ENCODE measurements at places on chromosomes 7 and 10.

DNA sequence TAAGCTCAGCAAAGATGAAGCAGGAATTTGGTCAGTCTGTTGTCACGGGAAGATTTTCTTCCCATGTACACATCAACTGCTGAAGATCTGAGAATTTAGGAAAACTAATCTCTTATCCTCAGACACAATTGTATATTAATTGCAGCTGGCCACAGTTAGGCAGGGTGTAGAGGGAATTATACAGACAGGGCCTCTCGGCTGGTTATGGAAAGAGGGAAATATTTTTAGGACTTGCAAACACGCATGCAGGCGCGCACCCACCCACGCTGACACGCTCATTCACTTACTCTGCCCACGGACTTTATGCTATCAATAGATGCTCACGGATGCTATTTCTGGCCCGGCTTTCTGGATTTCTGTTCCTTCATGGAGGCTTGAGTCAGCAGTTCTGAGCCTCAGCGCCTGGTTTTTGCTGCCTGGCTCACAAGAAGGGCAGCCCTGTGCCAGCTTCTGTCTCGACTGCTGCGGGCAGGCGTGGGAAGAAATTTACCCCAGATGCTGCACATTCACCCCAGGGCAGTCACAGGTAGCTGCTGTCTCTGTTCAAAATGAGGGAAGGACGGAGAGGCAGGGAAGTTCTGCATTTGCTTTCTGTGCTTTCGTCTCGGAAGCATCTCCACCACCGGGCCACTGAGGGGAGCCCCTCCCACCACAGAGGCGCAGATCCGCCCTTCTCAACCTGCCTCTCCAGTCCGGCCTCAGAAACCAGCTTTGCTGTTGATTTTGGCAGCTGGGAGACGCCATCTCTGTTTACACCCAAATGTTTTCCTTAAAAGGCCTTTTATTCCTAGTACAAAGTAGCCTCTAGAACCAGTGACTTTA is 116.3 kb upstream of the BTBD16 start:
- peak; percentile 37 for DNase-seq

DNA sequence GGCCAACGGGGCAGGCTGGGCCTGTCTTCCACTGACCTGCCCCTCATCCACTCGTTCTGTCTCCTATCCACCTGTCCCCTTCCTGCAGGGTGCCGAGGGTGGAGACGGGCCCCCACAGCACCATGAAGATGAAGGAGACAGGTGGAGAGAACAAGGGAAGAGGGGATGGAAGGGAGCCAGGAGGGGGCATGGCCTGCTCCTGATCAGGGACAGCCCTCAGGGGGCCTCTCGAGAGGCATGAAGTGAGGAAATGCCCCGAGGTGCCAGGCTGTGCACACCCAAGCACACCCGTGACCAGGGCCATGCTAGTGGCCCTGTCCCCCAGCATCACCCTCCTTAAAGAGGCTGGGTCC is 111.2 kb downstream of the ZMIZ1 start:
- no peak for DNase-seq

DNA sequence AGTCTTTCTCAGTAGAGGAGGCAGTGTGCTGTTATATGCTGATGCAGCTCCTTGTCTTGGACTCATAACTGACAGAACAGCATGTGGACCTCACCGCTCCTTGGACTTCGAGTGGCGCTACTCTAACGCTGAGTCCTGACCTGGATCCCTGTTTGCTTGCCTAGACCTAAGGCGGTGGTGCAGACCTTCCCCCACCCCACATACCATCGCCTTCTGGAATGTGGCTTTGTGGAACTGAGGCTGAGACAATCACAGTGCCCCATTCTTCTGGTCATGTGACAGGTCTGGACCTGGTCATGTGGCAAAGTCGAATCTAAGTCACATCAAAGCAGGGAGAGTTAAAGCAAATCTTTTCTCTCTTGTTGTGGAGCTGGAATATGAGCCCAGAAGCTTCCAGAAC is 190.7 kb upstream of the MKI67 start:
- no peak for DNase-seq

- DNase-seq, result no peak
These were observed 16.0 kb downstream of the IL2RA start for GRCh38 chr10:6045878-6046772.

- no peak for DNase-seq
These were observed 11.2 kb downstream of the ZCCHC24 start for GRCh38 chr10:79434223-79434687.

GRCh38 chr7:156527458-156527890 is 113.1 kb upstream of the RNF32 start:
- DNase-seq, result no peak

GRCh38 chr10:11787374-11787773 is 35.8 kb upstream of the PROSER2 start:
- DNase-seq, result no peak

GRCh38 chr7:14073988-14074387 is 84.5 kb upstream of the ETV1 start:
- DNase-seq, result no peak

GRCh38 chr7:106620676-106621075 is 40.3 kb downstream of the CCDC71L start:
- no peak for DNase-seq

DNA sequence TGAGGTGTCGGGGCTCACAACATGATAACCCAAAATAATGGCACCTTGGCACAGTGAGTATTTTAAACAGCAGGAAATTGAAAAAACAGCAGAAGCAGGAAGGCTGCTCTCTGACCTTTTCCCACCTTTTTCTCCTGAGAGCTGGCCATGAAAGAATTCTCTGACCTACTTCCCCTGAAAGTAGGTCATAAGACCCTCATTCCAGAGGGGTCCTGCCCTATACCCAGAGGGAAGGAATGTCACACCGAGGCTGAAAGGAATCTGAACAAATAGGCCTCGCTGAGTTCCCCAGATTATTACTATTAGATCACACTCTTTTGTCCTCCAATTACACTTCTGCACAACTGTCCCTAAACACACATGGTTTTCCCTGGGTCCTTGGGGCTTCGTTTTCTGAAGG is 18.8 kb downstream of the CPVL start:
- DNase-seq, result no peak

DNA sequence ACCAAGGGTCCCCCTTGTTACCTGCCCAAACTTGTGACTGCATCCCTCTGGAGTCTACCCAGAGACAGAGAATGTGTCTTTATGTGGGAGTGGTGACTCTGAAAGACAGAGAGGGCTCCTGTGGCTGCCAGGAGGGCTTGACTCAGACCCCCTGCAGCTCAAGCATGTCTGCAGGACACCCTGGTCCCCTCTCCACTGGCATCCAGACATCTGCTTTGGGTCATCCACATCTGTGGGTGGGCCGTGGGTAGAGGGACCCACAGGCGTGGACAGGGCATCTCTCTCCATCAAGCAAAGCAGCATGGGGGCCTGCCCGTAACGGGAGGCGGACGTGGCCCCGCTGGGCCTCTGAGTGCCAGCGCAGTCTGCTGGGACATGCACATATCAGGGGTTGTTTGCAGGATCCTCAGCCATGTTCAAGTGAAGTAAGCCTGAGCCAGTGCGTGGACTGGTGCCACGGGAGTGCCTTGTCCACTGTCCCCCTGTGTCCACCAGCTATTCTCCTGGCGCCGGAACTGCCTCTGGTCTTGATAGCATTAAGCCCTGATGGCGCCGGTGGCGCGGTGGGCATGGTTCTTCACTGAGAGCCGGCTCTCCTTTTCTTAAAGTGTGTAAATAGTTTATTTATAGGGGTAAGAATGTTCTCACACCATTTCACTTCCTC is 19.4 kb upstream of the SH2D4B start:
- DNase-seq, result no peak

DNA sequence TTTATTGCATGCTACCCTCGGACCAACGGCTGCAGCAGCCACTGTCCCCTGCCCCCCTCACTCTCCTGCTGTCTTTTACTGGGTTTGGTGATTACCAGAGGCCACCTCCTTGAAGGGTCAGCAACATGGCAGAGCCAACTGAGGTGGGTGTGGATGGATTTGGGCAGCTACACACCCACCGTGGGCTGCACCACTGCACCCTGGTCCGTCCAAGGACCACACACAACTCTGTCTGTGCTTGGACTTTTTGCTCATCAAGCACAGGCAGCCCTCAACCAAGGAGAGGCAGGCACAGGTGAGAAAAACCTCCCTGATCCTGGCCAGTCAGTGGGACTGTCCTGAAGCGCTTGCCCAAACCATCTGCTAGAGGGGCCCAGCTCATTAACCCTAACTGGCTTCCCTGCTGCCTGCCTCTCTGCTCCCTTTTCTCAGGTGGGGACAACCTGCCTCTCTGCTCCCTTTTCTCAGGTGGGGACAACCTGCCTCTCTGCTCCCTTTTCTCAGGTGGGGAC is 239.5 kb upstream of the PITRM1 start:
- DNase-seq, result no peak

- DNase-seq, result no peak
These were observed at the start of gene SFXN2 for GRCh38 chr10:102714621-102715455. SFXN2 (plus strand) TSS chr10:102714636; CDS start chr10:102726637, 12,001 bp downstream.

GRCh38 chr7:12715372-12716133 is 28.1 kb downstream of the ARL4A start:
- peak; percentile 58 for DNase-seq

DNA sequence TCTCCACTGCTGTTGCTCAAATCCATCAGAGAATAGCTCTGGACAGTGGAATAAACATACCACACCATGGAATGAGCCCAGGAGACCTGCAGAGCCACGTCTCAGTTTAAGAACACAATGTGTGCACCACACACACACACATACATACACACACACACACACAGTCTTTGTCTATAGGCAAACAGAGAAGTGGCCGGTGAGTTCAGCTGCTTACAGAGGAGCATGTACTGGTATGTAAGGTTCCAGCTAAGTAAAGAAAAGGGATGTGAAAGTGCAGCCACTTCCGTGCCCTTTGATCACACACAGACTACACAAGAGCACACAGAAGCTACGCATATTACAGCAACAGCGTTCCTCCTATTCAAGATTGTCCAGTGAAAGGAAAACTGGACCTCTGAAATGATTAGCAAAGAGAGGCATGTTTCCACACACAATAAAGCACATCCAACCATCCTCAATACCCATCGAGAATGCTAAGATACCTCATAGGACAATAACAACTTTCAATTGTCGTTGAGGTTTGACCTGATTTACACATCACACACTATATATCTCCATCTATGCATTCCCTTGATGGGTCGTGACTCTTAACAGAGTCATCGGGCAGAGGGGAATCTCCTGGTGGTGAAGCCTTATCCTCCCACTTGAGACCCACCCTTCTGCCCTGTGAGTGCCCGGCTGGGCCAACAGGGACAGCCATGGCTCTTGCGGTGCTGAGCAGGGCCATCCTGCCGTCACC is 23.6 kb downstream of the SLC35B4 start:
- DNase-seq, result no peak

DNA sequence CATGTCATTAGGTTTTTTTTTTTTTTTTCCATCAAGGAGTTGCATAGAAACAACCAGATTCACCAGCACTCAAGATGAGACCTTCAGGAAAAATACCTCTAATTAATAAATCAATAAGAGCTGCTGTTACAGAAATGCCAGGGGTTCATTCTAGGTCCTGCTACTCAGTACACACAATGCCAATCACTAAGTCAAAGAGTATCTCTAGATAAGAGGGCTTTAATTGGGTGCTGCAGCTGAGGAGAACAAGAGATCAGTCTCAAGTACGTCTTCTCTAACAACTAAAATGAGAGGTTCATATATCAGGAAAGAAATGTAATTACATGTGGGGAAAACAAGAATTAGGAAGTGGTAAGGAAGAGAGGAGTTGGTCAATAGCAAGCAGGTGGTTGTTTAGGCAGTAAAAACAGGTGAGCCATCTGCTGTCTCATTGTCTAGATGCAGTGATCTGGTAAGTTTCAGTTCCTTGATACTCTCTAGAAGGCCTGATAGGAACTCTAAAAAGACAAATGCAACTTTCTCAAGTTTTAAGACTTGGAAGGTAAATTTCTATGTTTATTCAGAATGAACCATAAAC is 272.9 kb upstream of the ZWINT start:
- no peak for DNase-seq

DNA sequence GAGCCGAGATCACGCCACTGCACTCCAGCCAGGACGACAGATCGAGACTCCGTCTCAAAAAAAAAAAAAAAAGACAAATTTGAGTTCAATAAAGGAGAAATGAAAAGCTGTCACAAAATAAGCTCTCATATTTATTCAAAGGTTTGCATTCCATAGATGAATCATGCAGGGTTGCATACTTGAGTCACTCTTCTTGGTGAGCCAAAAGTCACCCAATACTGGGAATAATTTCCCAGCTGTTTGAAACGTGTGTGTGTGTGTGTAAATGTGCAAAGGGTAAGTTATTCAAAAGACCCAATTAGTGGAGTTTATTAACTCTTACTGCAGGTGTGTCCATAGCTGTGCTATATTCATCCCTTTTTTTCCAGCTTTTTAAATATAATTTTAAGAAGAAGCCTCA is 297.7 kb downstream of the CCDC3 start:
- DNase-seq, result no peak

GRCh38 chr10:55048830-55049498 is 247.9 kb upstream of the PCDH15 start:
- DNase-seq, result peak; percentile 1

GRCh38 chr10:127216786-127217185 is 20.4 kb upstream of the INSYN2A start:
- no peak for DNase-seq

DNA sequence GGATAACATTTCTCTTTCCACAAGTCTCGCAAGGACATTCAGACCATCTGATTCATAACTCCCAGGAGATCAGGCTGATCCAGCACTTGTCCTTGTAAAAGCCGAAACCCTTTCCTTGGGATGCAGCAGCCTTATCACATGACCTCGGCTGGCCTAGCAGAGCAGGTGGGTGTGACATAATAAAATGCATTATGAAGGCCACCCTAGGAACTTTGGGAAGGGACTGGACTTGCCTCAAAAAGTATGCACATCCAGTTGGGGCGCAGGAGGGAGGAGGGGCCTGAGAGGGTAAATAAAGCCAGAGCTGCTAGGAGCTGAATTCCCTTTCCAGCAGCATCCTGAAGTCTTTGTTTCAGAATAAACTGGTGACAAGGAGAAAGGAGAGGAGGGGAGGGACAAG is 260.8 kb downstream of the SNX13 start:
- no peak for DNase-seq

DNA sequence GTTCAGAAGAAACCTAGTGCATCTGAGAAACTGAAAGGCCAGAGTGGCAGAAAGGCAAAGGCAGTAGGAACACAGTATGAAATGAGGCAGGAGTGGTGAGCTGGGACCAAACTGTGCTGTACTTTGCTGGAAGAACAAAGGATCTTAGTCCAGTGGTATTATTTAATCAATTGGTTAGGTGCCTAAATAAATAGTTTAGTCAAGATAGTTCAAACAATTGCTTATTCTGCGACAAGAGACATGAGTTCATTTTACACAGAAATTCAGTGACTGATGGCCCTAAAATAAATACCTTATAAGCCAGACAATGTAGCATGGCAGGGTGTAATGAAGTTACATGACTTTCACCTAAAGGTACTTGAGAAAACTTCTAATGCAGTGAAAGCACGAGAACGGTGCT is 181.8 kb upstream of the LRRN3 start:
- DNase-seq, result no peak

DNA sequence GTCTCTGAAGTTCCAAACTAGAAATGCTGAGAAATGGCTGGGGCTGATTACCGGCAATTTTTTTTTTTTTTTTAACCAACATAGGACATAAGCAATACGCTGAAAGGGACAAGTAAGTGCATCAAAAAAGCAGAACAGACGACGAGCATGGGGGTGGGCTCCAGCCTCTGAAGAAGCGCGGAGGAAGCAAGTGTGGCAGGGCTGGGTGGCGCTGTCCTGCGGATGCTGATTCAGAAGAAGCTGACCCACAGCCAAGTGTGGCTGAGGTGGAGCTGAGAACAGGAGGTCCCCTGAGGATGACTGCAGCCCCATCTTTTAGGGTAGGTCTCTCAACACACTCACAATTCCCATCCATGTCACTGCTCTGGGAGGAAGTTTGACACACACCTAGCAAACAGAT is 65.6 kb downstream of the CTBP2 start:
- DNase-seq, result no peak

- no peak for DNase-seq
These were observed 88.5 kb downstream of the ZNF33B start for GRCh38 chr10:42549851-42550250.

All from skin of body (tissue), 3 donors.